ENCODE measurements at places on chromosomes 4 and X.
A peak's percentile ranks its signal among the peaks of the same experiment; 100 is the strongest.

GRCh38 chrX:51215266-51215665, 117.4 kb upstream of the NUDT10 start:
- no peak overlapping the region for H3K4me3 ChIP-seq
- no peaks in the 10 kb centered on the region for H3K36me3 ChIP-seq
- no peak overlapping the region for H3K27ac ChIP-seq
- H3K27me3 ChIP-seq, result no peaks in the 10 kb centered on the region

DNA sequence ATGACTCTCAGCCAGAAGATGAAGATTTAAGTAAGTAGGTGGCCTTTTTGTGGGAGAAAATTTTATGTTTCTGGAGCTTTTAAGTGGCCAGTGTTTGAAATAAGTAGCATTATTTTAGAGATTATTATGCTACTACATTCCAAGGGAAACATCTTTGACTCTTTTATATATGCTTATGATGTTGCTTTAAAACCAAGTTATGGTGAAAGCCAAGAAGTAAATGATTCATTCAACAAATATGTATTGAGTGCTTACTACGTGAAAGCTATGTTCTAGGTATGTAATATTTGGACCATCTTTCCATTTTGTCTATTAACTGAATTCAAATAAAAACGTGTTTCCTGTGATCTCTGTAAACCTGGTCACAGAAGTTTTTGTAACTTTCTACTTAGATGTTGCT, 58.3 kb downstream of the ZFX start:
- peaks cover 10% of the 10 kb centered on the region for H3K4me1 ChIP-seq
- H3K36me3 ChIP-seq, result peaks cover 12% of the 10 kb centered on the region
- no peaks in the 10 kb centered on the region for H3K27me3 ChIP-seq
- H3K27ac ChIP-seq, result no peak overlapping the region
- no peak for DNase-seq
- H3K4me3 ChIP-seq, result no peak overlapping the region

DNA sequence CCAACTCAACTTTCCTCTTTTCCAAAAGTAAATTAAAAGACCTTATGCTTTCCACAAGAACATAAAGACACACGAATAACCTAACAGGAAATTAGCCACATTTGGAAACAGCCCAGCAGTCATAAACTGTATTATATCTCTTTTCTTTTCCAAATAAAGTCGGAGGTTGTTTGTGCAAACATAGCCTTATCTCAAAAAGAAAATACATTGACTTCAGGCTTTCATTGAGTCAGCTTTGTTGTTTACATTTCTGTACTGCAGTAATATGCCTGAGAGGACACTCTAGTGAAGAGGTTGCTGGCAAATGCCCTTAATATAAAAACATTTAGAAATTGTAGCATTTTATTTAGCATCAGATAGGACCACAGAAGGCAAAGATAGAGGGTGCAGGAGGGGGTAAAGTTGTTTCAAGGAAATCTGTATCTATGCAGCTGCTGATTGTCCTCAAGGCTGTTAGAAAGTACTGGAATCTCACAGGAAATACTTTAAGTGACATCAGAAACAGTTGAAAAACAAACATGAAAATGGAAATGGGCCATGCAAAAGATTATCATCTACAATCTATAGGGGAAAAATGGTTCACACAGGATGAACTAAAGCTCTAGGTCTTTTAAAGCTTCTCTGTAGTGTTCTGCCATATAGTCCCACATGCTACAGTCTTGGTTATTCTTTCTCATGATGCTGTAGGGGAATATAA, 14.5 kb downstream of the LNX1 start:
- H3K27ac ChIP-seq, result no peak overlapping the region
- H3K4me3 ChIP-seq, result no peak overlapping the region
- DNase-seq, result no peak
- no peaks in the 10 kb centered on the region for H3K36me3 ChIP-seq

DNA sequence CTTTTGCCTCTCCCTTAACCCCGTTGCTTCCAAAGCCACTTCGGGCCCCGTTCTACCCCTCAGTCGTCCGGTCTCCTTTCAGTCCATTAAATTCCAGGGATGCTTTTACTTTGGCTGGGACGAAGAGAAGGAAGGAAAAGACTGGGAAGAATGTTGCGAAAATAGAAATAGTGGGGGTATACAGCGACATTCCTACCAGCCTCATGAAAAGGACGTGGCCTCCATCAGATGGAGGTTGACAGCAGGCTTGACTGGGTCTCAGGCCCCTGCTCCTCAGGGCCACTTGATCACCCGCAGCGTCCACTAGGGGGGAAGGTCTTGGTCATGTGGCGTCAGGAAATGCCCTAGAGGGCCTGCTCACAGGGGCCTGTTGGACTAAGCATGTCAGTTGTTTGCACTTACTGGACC, 657 bp upstream of the ANKRD50 start:
- H3K4me3 ChIP-seq, result peak overlapping the region; percentile 81
- peak overlapping the region; percentile 43 for H3K27ac ChIP-seq
- peaks cover 13% of the 10 kb centered on the region for H3K27me3 ChIP-seq

DNA sequence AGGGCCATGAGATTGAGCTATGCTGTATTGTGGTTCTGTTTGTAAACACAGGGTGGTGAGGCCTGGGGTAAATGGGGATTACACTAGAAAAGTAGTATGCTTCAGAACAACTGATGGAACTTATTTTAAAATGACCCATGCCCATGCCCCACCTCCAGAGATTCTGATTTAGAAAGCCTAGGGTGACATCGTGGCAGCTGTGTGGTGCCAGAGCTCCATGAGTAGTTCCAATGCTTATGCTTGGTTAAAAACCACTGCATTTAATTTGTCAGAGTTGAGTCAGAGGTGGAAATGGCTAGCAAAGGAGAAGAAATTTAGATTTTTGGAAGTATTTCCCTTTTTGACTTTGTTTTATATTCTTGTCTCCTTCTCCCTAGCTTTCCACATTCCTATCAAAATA, 63.4 kb upstream of the PDE5A start:
- no peak for DNase-seq
- no peak overlapping the region for H3K4me3 ChIP-seq
- H3K27ac ChIP-seq, result no peak overlapping the region
- peaks cover 6% of the 10 kb centered on the region for H3K27me3 ChIP-seq

- H3K36me3 ChIP-seq, result no peaks in the 10 kb centered on the region
- no peak for DNase-seq
- H3K4me1 ChIP-seq, result no peaks in the 10 kb centered on the region
- no peak overlapping the region for H3K27ac ChIP-seq
- H3K4me3 ChIP-seq, result no peak overlapping the region
- peaks cover 8% of the 10 kb centered on the region for H3K27me3 ChIP-seq
Measured at GRCh38 chr4:143616771-143617170, 83.7 kb downstream of the FREM3 start.

DNA sequence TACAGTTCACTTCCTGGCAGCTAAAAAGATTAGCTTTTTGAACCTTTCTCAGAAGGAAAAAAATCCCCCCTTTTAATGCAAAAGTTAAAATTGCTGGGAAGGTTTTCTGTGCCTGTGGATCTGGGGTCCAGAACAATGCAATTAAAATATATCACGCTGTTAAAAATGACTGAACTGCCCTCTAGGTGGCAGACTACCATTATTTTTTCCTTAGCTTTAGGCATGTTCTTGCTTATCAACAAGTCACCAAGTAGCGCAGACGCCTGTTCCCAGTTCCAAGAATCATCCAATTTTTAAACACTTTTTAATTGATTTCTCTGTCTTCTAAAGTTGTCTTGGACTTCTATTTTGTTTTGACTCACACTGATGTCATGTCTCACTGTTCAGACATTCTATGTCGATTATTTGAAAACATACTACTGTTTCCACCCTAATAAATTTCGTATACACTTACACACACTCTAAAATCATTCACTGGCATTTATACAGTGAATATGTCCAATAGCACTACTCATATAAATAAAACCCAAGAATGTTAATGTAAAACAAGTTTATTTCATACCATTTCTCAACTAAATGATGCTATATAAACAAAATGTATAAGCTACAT, 661.6 kb downstream of the RAPGEF2 start:
- H3K4me1 ChIP-seq, result no peaks in the 10 kb centered on the region
- no peaks in the 10 kb centered on the region for H3K36me3 ChIP-seq
- no peaks in the 10 kb centered on the region for H3K27me3 ChIP-seq
- DNase-seq, result no peak
- H3K27ac ChIP-seq, result no peak overlapping the region

GRCh38 chrX:70336767-70337166, 46.9 kb downstream of the KIF4A start:
- no peaks in the 10 kb centered on the region for H3K27me3 ChIP-seq
- H3K4me3 ChIP-seq, result no peak overlapping the region
- peaks cover 5% of the 10 kb centered on the region for H3K4me1 ChIP-seq
- DNase-seq, result no peak

DNA sequence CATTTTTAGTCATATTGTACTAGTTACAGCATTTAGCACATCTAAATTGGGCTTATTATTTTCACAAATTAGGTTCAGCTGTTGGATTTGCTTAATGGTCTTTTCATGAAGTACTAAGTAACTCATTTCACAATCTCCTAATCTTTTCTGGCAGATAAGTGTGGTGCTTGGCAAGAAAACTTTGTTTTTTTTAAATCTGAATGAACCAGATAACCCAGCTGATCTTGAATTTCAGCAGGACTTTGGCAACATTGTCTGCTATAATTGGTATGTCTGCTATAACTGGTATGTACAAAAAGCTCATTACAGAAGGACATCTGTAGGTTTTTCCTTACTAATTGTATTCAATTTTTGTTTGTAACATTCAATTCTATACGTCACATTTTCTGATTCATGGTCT, 22.7 kb downstream of the WDR19 start:
- DNase-seq, result no peak
- H3K36me3 ChIP-seq, result peaks cover 31% of the 10 kb centered on the region
- H3K4me3 ChIP-seq, result no peak overlapping the region
- no peak overlapping the region for H3K27ac ChIP-seq

GRCh38 chrX:129961180-129962083, 21.0 kb upstream of the BCORL1 start:
- DNase-seq, result no peak
- no peaks in the 10 kb centered on the region for H3K36me3 ChIP-seq
- H3K27ac ChIP-seq, result peak overlapping the region; percentile 50
- H3K4me3 ChIP-seq, result peak overlapping the region; percentile 74
- H3K27me3 ChIP-seq, result no peaks in the 10 kb centered on the region

DNA sequence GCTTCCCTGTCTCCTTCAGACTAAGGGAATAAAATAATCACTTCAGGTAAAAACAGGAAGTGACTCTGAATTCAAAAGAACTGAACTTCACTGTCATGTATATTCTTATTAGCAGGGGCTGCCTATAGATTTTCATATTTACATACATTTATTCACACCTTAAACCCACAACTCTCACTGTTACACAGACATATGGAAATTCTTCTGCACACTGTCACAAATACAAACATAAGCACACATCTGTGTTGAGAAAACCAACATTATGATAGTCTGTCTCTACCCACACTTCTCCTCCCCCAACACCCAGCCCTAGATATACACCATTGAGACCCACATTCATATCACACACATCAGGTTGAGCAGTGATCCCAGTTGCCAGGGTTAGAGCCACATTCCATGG, 5.7 kb upstream of the FGF16 start:
- H3K27me3 ChIP-seq, result peaks cover 20% of the 10 kb centered on the region
- no peak overlapping the region for H3K4me3 ChIP-seq
- no peak for DNase-seq
- H3K36me3 ChIP-seq, result no peaks in the 10 kb centered on the region

- peaks cover 37% of the 10 kb centered on the region for H3K4me1 ChIP-seq
- peak overlapping the region; percentile 37 for H3K4me3 ChIP-seq
- H3K27me3 ChIP-seq, result no peaks in the 10 kb centered on the region
- peak overlapping the region; percentile 70 for H3K27ac ChIP-seq
Measured at GRCh38 chr4:153426207-153426885, 39.8 kb upstream of the TMEM131L start.

DNA sequence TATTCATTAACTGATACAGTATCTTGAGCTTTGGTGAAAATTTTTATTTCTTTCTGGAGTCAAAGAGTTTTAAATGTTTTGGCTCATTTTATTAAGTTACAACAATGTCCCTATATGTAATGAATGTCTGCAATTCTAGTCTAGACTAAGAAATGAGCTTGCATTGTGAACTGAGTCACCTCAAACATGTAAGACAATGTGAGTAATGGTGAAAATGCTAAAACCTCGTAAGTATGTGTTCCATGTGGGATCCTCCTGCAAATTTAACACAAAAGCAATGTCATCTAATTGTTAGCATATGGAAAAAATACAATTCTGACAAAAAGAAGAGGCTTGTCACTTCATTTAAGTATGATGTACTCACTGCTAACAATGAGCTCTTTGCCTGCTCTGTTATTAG, 480.5 kb upstream of the FSTL5 start:
- no peaks in the 10 kb centered on the region for H3K4me1 ChIP-seq
- no peak for DNase-seq
- H3K27ac ChIP-seq, result no peak overlapping the region
- no peaks in the 10 kb centered on the region for H3K36me3 ChIP-seq

- H3K4me1 ChIP-seq, result no peaks in the 10 kb centered on the region
- no peak overlapping the region for H3K27ac ChIP-seq
- H3K27me3 ChIP-seq, result peaks cover 7% of the 10 kb centered on the region
- H3K36me3 ChIP-seq, result no peaks in the 10 kb centered on the region
- no peak overlapping the region for H3K4me3 ChIP-seq
- DNase-seq, result no peak
Measured at GRCh38 chr4:78138252-78138651, 81.1 kb downstream of the FRAS1 start.

DNA sequence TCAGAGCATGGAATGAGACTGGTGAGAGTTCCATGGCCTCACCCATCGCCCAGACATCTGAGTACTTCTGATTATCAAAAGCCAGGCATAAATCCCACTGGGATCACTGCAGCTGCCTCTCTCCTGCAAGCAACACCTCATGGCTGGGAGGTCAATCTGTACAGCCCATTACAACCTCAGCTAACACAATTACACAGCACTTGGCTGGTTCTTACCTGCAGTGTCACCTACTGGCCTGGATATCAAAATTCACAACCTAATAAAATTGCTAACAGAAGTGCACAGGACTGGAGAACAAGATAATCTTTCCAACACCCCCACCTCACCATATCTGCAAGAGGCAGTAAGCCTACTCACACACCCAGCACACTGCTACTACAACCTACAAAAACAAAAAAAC, 341.7 kb upstream of the NDST3 start:
- no peak for DNase-seq
- no peak overlapping the region for H3K4me3 ChIP-seq
- H3K36me3 ChIP-seq, result no peaks in the 10 kb centered on the region
- no peaks in the 10 kb centered on the region for H3K4me1 ChIP-seq
- H3K27ac ChIP-seq, result no peak overlapping the region

Measured in memory B cell (primary cell).